ENCODE measurements at places on chromosomes 7 and 10.

- no peak for DNase-seq
Observed at GRCh38 chr10:106832846-106833245, 331.7 kb downstream of the SORCS1 start.

DNA sequence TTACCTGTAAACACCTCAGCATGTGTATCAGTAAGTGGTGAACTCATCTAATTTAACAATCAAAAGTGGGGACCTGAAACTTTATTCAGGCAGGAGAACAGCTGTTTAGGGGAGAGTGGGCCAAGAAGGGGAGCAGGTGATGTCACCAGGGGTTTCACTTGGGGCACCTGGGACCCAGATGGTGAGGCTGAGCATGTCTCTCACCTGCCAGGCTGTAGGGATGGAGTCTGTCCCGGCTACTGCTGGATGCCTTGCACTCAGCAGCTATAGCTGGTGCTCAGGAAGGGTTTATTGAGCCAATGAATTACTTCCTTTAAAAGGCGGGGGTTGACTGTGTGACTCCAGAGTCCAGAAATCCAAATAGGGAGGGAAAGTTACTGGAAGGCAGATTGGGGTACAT lies 23.0 kb downstream of the CDH23 start:
- no peak for DNase-seq

DNA sequence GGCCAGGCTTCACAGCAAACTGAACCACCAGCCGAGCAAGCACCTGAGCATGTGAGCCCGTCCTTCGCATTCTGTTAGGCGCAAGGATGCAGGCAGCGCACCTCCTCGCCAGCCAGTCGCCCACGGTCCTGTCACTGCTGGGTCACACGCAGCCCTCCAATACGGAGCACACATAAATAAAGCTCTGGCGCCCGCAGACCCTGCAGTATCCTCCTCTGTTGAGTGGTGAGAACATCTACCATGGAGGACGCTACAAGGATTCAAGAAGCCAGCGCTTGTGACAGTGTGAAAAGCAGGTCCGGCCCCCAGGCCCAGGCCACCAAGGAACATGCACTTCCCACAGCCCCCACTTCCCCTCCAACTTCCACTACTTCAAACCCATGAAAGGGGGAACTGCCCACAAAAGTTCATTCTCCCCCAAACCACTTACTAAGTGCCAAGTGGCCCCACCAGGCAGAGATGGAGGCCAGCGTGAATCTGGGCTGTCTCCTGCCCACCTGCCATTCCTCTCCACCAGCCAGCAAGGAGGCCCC lies 34.8 kb downstream of the VOPP1 start:
- DNase-seq: no peak

GRCh38 chr10:93796167-93796566 lies 38.4 kb downstream of the LGI1 start:
- no peak for DNase-seq

DNA sequence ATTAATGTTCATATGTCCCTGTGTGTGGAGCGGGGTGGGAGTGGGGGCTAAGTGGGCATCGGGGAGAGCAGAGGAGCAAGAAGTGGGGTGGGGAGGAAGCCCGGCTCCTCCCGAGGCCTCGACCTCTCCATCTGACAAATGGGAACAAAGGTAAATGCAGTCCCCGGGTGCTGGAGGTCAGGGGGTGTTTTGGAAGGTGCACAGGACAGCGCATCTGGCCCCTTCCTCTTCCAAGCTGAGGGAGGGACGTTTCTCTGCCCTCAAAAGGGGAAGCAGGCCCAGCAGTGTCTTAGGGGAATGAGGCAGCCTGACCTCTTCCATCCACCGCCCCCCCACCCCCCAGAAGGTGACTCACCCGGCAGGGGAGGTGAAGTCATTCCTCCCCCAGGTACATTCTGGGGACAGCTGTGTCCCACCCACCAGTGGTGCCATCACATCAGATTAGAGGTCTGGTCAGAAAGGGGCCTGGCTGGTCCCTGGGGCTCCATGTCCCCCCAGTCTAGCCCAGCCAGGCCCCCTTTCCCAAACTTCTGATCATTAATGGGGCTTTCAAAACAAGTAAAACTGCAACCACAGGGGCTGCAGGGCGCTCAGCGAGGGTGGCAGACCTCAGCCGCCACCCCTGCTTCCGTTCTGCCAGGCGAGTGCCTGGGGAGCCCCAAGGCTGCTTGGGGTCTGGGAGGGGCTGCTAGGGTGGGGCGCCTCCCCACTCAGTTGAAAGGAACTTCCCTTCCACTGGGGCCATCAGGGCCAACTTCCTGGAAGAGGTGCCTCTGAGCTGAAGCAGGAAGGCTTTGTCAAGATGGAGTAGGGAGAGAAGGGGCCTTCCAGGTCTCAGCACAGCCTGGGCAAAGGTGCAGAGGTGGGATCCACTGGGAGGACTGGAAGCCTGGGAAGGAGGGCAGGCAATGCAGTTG lies 10.8 kb downstream of the LFNG start:
- no peak for DNase-seq

- no peak for DNase-seq
Observed at GRCh38 chr10:63614371-63614891, 93.2 kb downstream of the REEP3 start.

GRCh38 chr10:12547301-12547771 lies 198.0 kb downstream of the CAMK1D start:
- no peak for DNase-seq

Data from NCI-H187 (cell line).